ENCODE measurements at places on chromosomes 12 and 14.

- no peak for DNase-seq
These were observed 37.0 kb downstream of the WASHC3 start for GRCh38 chr12:102024765-102025164.

GRCh38 chr12:69688021-69688420, 11.1 kb downstream of the BEST3 start:
- peak; percentile 21 for DNase-seq

GRCh38 chr14:100734031-100734990, 7.6 kb downstream of the DLK1 start:
- DNase-seq, result no peak

DNA sequence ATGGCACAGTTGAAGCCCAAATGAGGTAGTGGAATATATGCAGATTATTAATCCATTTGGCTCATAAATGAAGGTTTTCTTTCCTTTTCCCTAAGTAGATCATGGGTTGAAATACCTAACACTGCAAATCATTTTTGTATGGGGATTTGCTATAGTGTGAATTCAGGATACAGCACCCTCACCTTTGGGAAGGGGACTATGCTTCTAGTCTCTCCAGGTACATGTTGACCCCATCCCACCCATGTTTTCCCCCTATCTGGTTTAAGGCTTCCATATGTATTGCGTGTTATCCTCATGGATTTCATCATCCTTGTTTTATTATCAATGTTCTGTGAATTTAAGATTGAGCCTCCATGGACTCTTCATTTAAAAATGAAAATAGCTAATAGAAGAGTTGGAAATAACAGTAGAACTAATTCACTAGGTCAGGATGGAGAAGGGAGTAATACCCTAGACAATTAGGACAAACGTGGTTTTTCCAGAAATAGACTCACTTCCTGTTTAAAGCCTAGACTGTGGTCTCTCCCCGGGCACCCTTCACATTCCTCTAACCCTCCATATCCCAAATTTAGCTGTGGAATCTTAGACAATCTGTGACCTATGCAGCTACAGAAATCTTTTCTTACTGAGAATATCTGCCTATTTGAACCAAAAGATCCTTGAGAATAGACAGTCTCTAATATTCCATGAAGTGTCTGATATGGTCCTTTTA, 56.5 kb downstream of the DAD1 start:
- DNase-seq, result peak; percentile 69

GRCh38 chr12:94265966-94266745, 117.8 kb downstream of the PLXNC1 start:
- no peak for DNase-seq

GRCh38 chr14:95635051-95635450, 51.2 kb upstream of the TCL1B start:
- DNase-seq, result no peak

- peak; percentile 48 for DNase-seq
These were observed 179.2 kb upstream of the DCN start for GRCh38 chr12:91361864-91362263.

DNA sequence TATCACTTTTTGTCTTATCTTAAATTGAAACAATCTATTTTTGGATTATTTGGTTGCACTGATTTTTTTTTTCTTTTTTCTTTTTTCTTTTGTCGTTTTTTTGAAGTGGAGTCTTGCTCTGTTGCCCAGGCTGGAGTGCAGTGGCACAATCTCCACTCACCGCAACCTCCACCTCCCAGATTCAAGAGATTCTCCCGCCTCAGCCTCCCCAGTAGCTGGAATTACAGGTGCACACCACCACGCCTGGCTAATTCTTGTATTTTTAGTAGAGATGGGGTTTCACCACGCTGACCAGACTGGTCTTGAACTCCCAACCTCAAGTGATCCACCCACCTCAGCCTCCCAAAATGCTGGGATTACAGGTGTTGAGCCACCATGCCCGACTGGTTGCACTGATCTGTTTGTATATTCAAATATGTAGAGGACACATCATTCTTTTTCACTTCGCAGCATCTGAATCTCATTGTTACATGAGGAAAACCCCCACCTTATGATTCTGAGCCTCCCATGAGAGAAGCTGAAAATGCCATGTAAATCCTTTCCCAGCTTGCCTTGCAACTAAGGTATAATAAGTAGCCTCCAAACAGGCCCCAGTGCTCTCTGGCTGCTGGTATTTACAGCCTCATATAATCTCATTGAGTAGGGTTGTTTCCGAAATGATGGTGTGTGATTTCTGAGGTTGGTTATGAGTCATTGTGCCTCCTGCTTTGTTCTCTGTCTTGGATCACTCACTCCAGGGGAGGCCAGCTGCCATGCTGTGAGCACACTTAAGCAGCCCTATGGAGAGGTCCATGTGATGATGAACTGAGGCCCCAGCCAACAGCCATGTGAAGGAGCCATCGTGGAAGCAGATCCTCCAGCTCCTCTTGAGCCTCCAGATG, 5.2 kb upstream of the HSP90B1 start:
- peak; percentile 81 for DNase-seq

- no peak for DNase-seq
These were observed 283.3 kb upstream of the PWP1 start for GRCh38 chr12:107402041-107403022.

GRCh38 chr12:117674313-117674712, 294.5 kb downstream of the KSR2 start:
- DNase-seq, result no peak

Measured in HCEC 1CT (cell line).